ENCODE measurements at places on chromosomes 11 and 22.

- no peak for DNase-seq
Measured at GRCh38 chr22:35625763-35626432, 8.8 kb upstream of the MB start.

- DNase-seq = no peak
Measured at GRCh38 chr11:103109818-103110388, 677 bp downstream of the DYNC2H1 start.

- no peak for DNase-seq
Measured at GRCh38 chr11:116647305-116648080, 125.3 kb downstream of the BUD13 start.

GRCh38 chr11:86594746-86595145 is 77.7 kb downstream of the ME3 start:
- no peak for DNase-seq

DNA sequence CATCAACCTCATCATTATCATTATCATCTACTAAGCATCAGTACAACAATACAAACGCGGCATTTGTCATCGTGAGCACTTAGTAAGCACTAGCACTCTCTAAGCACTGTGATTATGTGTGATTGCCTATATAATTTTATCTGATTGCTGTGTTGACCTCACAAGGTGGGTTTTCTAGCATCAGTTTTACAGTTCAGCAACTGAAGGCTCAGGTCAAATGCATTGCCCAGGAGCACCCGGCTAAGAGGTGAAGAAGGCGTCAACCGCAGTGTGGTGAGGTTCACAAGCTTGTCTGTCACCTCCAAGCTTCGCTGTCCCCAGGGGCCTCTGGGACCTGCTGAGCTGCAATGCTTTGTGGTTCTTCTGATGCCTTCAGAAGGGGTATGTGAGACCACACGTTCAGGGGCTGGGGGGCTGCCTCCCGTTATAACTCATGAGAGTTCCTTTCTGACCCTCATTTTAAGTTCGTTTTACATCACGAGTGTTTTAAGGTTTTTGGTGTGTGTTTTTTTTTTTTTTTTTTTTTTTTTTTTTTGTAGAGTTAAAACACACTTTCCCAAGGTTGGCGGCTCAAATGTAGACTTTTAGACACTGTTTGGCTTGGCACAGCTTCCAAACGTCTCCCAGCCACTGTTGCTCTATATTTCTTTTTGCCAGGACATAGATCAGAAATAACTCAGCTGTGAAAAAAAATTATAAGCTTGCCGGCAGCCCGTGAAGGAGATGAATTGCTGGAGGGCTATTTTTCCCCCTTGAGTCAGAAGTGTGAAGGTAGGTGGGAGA is 33.8 kb upstream of the SCUBE1 start:
- no peak for DNase-seq

DNA sequence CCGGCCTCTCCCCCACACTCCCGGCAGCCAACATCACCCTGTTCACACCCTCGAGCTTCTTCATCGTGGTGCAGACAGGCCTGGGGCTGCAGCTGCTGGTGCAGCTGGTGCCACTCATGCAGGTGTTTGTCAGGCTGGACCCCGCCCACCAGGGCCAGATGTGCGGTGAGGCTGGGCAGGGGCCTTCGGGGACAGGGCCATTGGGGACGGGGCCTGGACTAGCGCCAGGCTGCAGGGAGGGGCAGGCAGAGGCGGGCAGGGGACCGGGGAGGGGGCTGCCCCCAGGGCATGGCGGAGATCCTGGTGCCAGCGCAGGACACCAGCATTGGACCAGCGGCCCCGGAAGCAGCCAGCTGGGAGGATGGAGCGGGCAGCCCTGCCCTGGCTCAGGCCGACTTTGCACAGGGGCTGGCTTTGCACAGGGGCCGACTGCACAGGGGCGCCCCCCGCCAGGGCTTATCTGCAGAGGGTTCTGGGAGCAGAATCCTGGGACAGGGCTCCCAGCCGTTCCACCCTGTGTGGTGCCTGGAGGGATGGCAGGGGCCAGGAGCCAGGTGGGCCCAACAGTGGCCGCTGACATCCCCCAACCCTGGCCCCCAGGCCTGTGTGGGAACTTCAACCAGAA is 8.6 kb downstream of the MUC5B start:
- no peak for DNase-seq

DNA sequence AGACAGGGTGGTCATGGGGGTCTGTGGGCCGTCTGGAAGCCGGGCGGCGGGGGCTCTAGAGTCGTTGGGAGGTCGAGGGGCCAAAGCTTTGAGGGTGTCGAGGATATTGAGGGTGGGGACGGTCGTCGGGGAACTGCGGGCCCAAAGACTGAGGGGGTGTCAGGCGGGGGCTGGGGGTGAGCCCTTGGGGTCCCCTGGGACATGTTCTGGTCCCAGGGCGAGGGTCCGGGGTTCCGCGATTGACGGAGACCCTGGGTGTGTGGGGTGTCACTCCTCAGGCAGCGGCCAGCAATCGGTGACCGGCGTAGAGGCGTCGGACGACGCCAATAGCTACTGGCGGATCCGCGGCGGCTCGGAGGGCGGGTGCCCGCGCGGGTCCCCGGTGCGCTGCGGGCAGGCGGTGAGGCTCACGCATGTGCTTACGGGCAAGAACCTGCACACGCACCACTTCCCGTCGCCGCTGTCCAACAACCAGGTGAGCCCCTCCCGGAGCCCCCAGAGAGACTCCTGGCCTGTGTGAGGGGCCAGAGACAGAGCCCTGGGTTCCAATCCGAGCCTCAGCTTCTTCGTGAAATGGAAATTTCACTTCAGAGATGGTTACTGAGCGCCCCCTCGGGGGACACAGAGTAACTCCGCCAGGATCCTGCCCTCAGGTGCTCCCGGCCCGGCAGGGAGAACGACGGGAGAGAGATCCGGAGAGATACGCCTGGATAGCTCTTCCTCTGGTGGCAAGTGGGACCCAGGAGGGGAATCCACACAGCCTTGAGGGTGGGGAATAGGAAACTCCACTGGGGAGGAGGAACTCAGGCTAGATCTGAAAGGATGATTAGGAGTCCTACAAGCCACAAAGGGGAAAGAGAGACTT is 714 bp downstream of the SDF2L1 start:
- no peak for DNase-seq

DNA sequence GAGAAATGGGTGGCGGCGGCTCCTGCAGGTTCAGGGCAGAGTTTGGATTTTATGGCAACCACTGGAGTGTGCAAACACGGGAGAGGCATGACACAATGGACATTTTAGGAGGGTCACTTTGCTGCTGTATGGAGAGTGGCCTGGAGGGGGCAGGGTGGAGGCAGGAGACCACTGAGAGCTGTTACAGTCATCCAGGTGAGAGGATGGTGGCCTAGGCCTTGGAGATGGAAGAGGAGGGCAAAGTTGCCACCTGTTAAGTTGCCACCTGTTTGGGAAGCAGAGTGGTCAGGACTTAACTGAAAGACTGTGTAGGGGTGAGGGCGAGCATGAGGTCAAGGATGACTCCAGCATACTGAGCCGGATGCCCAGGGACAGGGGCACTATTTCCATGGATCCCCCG is 2.3 kb upstream of the RAD9A start:
- DNase-seq = no peak

GRCh38 chr11:3052109-3052479 is 5.1 kb downstream of the CARS1 start:
- no peak for DNase-seq

- no peak for DNase-seq
Measured at GRCh38 chr11:69218271-69218682, 62.5 kb downstream of the SMIM38 start.

DNA sequence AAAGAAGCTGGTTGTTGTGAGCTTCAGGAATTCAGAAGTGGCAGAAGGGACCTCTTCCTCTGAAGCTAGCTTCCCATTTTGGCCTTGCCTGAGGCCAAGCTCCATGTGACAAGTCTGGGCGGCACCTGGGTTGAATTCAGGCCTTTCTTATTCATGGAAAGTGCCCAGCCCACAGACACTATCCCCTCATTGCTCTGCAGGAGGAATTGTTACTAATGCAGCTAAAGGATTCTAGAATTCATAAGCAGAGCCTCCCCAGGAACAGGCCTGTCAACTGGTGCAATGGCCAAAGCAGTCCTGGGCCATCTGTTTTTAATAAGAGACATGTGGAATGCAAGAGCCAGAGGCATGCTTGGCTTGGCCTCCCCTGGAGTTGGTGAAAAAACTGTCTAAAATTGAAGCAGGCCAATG is 71.4 kb downstream of the SLC1A2 start:
- no peak for DNase-seq

DNA sequence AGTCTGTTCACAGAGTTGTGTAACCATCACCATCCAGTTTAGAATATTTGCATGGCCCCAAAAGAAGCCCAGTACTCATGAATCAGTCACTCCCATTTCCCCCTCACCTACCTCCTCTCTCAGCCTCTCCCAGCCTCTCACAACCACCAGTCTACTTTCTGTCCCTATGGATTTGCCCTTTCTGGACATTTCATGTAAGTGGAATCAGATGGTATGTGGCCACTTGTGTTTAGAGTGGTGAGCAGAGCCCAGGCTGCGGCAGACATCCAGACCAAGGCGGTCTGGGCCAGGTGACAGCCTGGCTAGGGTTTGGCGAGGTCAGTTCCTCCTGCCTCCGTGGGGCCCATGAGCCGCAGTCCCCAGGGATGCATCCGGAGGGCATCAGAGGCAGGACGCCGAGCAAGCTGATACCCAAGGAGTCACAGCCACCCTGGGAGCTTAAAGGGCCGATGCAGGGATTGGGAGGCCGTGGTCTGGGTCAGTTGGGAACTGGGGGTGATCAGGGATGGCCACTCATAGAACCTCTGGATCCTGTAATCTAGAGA is 53.3 kb upstream of the CLDN5 start:
- DNase-seq = no peak

DNA sequence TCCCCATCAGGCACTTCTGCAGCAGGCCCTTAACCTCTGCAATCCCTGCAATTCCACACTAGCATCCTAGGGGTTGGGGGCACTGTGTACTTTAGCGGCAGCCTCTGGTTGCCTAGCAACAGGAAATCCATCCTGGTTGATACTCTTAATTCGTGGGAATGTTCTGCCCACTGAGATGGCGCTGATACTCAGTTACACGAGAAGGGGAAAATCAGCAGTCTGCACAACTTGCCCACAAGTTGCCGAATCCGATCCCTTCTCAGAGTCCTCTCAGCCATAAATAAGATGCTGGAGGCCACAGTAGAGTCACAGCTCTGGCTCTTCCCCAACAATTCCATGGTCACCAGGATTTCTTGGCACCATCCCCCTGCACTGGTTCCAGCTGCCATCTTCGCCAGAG is 57.6 kb upstream of the CRYBB3 start:
- no peak for DNase-seq

DNA sequence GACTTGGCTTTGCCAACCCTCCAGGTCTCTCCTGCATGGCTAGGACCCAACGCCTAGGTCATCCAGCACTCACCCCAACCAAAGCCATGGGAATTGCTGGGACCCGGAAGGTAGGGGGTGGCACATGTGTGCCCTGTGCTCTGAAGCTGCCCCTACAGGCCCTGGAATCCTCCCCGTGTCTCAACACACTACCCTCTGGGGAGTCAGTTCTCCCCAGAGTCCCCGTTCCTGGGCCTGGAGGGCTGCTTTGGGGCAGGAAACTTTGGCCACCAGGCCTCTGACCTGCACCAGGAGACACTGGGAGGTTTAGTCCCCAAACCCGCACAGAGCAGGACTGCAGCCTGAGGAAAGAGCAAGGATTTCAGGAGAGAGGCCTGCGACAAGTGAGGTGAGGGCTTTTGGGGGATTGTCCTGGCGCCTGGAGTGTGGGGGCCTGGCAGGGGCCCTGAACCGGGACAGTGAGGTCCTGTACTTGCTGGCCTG is 495 bp upstream of the IFITM1 start:
- DNase-seq = no peak

DNA sequence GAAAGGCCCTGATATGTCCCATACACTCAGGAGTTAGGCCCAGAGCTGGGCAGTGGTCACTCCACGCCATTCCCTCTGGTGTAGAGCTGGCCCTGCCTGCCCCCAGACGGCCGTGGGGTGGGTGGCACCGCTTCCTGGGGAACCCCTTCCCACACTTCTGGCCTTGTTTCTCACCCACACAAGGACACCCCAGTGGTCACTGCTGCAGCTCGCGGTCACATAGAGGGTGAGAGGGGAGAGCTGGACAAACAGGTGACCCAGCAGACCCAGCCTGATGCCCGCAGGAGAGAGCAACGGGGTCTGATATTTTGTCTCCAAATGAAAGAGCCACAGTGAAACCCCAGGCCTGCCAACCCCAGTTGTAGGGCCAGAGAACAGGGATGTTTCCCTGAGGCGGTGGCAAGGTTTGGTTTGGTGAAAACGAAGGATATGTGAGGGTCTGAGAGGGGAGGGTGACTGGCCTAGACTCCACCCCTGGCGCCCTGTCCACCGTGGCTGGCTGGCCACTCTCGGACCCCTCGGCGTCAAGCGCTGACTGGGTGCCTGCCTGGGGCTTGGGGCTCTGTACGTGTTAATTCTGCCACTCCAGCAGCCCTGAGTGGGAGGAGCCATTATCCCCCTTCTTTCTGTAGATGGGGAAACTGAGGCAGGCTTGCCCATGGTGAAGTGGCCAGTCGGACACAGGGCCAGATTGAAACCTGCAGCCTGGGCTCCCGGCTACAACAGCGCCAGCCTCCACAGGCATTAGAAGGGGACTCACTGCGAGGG is 71.0 kb upstream of the PPARA start:
- no peak for DNase-seq

GRCh38 chr11:111104185-111104584 is 141.3 kb upstream of the POU2AF2 start:
- no peak for DNase-seq

- DNase-seq = peak; percentile 60
Measured at GRCh38 chr11:118939953-118940598, 14.3 kb upstream of the BCL9L start.

DNA sequence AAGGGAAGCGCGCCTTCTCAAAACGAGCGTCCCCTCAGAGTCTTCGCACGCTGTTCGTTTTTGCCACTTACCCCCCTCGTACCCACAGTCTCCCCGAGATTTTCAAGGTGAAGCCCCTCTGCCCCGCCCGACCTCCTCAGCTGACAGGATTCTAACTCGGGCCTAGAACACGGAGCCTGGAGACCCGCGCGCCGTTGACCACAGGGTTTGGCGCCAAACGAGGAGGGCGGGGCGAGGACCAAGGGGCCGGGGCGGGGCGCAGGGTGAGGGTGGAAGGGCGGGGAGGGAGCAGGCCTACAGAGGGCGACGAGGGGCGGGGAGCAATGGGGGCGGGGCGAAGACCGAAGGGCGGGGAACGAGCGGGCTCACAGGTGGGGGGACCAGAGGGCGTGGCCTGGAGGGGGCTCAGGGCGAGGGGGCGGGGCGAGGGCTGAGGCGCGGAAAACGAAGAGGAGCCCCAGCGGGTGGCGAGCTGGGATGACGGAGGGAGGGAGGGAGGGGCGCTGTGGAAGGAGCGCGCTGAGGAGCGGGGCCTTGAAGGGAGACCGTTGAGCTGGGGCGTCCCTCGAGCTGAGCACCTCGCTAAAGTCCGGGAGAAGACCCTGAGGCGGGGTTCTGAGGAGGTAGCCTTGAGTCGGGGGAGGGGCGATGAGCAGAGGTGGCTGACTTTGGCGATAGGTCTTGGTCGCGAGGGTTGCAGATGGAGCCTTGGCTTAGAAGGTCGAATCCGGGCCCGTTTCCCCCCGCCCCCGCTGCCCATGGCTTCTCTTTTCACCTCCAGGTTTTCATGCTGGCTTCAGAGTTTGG is at the start of gene DMC1:
Gene DMC1 (minus strand): TSS at position 212 of the 807 bp plus-strand sequence. CDS start 1,927 bp downstream, outside the sequence.
- peak; percentile 95 for DNase-seq

Data from activated T-cell treated with anti-CD3 and anti-CD28 coated beads for 24 hours (primary cell).